Mesenteric fat pad (tissue), 1 donor: ENCODE measurements at places on chromosomes 2 and 18.

- DNase-seq: no peak
These were observed 189.9 kb upstream of the PIEZO2 start for GRCh38 chr18:11339188-11339775.

DNA sequence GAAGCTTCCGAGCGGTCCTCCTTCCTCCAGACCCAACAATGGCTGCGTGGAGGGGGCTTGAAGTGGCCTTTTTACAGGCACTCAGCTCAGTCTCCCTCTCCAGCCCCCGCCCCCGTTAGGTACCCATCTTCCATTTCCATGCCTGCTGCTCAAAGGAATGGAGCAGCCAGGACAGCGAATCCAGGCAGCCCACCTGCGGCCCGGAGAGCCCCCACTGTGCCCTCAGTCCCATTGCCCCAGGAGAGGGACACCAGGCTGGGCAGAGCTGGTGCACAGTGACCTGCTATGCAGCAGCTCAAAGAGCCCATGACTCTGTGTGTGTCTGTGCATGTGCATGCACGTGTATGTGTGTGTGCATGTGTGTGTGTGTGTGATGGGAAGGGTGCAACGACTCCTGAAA is 10.6 kb upstream of the POMC start:
- DNase-seq: no peak

DNA sequence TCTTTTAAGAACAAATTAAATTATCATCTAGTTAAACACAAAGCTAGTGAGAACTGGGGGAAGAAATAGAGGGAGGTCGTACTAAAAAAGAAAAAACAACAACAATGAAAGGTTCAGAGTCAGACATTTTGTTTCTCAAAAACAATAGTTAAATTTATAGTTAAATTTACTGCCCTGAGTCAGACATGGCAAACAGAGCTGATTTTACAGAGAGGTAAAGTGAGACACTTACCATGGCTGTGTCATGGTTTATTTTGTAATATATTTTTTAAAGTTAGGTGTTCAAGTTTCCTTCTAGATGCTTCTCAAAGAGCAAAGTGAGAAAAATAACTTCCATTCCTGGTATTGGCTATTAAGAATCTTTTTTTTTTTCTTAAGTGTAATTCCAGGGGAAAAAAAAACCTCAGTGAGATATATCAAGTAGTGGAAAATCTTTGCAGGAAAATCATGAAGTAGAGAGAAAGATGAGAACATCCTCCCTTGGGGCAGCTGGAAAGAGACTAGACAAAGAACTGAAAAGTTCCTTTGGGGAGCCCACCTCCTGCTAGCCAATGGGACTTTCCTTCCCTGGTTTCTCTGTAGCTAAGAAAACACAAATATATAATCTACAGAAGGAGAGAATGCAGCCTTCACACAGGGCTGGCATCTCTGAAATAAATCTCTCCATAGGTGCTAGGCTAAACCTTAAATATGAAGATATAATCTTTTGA is 12.3 kb downstream of the KLF7 start:
- DNase-seq: no peak

- DNase-seq: peak; percentile 96
These were observed 54.0 kb downstream of the IL1RL2 start for GRCh38 chr2:102240640-102241370.

DNA sequence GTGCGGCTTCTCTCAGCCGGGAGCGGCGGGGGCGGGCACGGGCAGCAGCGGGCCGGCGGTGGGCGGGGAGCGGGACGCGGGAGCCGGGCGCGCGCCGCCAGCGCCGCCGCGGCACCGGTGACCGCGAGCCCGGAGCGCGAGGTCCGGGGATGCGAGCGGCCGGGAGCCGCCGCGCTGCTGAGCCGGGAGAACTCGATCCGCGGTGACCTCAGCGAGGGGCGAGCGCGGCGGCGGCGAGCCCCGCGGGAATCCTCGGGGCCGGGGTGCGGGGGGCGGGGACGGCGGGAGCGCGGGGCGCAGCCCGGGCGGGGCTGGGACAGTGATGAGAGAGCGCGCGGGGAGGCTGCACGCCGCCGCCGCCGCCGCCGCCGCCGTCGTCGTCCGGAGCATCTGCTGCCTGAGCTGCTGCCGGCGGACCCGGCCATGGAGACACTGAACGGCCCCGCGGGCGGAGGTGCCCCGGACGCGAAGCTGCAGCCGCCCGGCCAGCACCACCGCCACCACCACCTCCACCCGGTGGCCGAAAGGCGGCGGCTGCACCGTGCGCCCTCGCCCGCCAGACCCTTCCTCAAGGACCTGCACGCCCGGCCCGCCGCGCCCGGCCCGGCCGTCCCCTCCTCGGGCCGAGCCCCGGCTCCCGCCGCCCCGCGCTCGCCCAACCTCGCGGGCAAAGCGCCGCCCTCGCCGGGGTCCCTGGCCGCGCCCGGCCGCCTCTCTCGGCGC is at the start of gene MTCL1:
MTCL1 (plus strand) TSS at position 319 of the 723 bp plus-strand sequence; CDS start at position 424, 105 bp downstream.
- no peak for DNase-seq

- DNase-seq: no peak
These were observed 14.9 kb upstream of the ECEL1 start for GRCh38 chr2:232502511-232502910.

DNA sequence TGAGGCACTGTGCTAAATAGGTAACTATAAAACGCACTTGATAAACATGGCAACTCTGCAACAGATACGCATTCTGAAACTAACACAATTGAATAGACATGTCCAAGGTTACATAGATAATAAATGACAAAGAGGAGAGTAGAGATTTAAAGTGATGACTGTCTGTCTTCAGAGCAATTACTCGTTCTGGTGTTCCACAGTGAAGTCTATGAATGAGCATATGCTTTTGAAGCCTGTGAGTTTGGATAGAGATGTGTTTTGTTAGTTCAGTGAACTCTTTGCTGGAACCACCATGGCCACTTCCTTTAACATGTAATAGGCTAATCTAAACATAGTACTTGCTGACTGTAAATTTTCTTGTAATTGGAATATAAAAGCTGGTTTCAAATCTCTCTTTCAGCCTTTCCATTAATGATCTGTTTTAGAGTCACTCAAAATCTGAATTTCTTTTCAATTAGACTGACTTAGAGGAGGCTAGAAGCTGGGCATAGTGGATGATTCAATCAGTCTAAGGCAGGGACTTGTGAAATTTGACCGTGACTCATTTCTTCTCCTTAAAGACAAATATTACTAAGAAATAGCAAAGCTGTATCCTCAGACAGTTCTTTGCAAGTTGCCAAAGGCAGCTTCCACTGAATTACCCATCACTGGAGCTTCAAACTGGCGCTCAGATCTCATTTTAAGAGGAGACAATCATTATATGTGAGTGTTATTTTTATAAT is 1130.1 kb upstream of the CELF4 start:
- no peak for DNase-seq

DNA sequence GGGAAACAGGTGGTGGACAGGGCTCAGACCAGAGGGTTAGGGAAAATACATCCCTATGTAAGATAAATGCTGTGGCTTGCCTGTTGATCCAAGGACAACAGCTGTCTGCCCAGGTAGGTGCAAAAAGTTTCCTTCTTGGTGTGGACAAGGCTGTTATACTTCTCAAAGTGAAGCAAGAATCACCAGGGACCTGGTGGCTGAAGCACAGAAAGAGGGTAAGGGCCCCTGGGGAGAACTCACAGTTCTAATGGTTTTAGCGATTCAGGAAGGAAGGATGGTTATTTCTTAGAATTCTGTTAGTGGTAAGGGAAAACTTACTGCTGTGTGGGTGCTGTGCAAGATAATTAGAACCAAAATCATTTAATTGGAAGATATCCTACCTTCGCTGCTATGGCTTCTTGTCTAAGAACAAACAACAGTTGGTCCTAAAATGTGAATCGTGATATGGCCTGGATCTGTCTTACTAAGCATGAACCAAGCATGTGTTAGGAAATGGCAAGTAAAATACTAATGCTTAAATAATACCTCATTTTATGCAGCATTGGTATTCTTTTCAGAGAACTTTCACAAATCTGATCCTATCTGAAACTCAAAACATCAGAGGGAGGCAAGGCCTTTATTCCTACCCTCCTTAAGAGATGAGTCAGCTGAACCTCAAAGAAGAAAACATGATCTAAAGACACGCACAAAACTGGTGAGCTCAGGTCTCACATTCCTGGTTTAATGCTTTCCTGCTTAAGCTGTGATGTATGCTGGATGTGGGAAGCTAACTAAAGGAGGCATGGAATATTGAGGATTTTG is 159.2 kb upstream of the THUMPD2 start:
- no peak for DNase-seq

- no peak for DNase-seq
These were observed 41.6 kb downstream of the FER1L5 start for GRCh38 chr2:96683972-96684820.

DNA sequence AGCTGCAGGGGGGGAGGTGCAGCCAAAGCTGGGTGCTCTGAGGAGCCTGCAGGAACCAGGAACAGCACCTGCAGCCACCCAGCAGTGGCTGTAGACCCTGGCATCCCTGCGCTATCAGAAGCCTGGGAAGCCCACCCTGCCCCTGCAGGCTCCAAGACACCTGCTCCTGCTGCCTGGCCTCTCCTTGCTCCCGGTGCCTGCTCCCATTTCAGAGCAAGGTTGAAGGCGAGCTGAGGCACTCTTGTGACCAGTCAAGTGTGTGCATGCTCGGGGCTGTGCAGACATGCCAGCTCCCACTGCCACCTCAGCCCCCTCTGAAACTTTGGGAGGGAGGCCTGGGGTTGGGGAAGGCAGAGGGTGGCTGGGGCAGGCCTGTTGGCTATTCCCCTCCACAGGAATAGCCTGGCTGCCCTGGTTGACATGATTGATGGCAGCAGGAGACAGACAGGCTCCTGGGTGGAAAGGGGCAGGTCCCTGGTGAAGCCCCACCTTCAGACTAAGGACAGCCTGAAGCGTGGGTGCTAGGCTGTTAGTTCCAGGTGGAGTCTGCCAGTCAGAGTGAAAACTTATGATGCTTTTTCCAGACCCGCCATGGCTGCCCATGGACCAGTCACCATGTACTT is 151.4 kb downstream of the MBD5 start:
- DNase-seq: no peak
